ENCODE measurements at places on chromosomes 11 and 22.

GRCh38 chr11:117928446-117929141 lies 608 bp downstream of the TMPRSS13 start:
- no peak for DNase-seq

DNA sequence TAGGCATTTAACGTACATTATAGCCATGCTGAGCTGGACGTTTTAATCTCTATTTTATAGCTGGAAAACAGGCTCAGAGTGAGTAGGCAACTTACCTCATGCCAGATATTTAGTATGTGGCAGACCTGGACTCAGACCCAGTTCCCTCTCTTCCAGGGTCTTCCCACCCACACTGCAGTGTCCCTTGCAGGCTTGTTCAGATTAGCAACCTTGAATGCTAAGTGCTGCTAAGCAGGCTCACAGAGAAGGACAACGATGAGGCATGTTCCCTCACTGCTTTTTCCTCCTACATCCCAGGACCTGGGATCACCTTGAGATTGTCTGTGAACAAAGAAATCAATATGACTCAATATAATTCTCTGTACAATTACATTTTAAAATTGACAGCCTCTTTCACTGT lies 65.6 kb downstream of the NCAM1 start:
- DNase-seq, result no peak

DNA sequence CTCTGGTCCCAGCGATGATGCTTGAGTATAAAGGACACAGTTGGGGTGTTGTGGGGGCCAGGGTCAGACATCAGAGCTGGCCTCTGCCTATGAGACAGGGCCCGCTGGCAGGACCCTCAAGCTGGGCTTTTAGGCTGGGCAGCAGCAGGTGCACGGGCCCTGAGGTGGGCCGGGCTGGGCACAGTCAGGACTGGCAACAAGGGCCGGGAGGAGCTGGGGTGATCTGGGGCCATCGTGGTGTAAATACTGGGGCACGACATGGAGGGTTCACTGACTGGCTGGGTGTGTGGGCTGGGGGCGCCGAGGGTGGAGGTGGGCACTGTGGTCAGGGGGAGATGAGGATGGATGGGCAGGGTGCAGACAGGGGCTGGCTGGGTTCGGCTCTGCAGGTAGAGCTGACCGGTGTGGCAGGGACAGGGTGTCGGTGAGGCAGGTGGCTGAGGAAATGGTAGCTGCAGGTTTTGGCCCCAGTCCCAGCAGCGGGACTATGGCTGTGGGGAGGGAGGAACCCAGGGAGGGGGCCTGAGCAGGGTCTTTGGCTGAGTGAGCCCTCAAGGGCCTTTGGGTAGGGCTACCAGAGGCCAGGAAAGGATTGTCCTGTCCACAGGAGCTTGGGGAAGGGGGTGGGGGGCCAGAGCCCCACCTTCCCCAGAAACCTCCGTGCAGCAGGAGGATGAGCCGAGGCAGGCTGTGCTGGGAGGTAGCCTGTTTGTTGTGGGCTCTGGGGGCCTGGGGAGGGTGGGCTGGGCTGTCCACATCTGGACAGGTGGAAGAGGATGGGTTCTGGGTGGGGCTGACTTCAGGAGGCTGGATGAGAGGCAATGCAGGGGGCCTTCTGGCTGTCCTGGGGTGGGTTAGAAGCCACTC lies 81.4 kb downstream of the KCNQ1 start:
- no peak for DNase-seq

DNA sequence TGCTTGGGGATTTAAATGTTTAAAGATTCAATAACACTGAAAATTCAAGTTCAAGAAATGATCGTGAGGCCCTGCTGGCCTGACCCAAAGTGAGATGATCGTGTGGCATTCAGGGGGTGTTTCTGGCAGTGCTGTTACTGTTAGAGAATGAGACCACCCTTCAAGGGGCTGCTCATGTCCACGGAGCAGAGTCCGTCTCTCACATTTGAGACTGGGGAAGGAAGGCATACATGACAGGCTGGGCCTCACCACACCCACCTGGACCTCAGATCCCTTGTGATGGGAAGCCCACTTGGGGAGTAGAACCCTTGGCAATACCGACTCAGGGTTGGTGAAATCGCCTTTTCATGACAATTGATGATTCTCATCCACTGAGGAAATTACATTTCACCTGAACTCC lies 16.1 kb upstream of the NRIP3 start:
- no peak for DNase-seq

DNA sequence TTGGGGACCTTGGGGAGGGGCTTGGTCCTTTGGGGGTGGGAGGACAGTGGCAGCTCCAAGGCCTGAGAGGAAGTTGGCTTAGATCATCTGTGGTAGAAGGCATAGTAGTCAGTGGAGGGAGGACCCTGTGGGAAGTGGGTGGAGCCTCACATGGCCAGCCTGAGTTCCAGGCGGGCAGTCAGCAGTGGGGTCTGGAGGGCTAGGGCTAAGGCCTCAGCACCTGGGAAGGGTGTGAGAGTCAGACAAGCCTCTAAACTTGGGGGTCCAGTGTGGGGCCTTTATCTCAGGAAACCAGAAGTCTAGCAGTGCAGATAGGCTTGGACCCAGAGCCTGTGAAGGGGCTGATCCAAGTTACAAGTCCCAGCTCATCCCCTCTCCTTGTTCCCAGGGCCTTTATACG lies 4.0 kb downstream of the NLRX1 start:
- no peak for DNase-seq

GRCh38 chr11:59062602-59063529 lies 23.2 kb upstream of the GLYATL1B start:
- no peak for DNase-seq

DNA sequence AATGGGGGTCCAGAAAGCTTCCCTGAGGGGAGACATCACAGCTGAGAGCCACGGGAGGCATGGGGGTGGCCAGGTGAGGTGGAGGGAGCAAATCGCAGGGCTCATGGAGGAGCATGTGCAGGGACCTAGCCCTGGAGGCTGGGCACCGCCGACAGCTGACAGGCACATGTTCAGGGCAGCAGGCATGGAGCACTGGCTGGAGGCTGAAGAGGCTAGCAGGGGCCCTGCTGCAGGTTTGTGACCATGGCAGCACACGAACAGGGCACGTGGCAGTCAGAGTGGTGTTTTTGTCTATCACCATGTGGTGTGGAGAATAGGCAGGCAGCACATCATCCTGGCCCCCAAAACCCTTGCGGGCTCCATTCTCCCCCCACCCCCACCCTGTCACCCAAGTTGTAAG lies 10.1 kb upstream of the CDC42EP2 start:
- no peak for DNase-seq

- DNase-seq, result no peak
These were observed 398.8 kb upstream of the RAG2 start for GRCh38 chr11:36996795-36997194.

- no peak for DNase-seq
These were observed 80.8 kb downstream of the IGLL5 start for GRCh38 chr22:22968366-22968765.

DNA sequence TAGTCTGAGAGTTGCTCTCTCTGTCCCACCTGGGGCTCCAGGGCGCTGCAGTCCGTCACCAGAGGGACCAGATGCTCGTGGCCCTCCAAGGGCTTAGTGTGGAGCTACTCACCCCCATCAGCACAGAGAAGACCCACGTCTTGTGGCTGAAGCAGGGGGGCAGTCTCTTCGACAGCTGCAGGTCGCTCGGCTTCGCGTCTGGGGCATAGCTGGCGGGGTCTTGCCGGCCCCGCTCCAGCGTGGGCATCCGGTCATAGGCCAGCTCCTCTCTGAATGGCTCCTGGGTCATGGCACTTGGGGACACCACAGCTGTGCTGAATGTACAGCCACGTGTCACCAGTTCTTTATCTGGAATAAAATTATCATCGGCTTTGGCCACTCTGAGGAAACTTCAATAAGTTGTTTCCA lies 608 bp downstream of the MLC1 start:
- DNase-seq, result no peak

GRCh38 chr22:26894362-26894761 lies 237.0 kb downstream of the MIAT start:
- DNase-seq, result no peak

DNA sequence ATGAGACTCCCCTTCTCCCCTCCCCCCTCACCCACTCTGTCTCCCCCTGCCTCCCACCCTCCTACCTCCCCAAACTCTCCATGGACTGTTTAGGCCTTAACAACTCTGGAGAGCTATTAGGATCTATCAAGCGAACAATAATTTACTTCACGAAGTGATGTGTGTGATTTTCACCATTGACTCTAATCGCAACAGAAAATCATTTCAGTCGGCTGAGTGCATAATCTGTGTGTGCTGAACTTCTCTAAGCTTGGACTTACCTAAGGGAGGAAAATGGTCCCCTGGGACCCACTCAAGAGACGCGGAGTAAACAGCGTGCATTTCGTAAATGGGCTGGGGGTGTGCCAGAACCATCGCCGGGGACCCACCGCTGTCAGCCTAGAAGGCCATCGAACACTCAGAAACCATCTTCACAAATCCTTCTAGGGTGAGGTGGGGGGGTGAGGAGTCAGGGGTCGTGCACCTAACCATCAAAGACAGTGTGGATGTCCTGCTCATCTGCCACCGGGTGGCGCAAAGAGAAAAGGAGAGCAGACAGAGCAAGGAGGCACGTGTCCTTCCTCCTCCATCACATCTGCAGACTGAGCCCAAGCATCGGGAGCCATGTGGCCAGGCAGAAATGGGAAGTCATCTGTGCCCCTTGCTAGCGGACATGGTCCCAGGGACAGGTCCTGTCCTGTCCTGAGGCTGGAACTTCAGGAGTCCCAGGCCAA lies 62.1 kb upstream of the NUP50 start:
- DNase-seq, result no peak

GRCh38 chr11:129359748-129360147 lies 15.9 kb upstream of the BARX2 start:
- DNase-seq, result no peak

DNA sequence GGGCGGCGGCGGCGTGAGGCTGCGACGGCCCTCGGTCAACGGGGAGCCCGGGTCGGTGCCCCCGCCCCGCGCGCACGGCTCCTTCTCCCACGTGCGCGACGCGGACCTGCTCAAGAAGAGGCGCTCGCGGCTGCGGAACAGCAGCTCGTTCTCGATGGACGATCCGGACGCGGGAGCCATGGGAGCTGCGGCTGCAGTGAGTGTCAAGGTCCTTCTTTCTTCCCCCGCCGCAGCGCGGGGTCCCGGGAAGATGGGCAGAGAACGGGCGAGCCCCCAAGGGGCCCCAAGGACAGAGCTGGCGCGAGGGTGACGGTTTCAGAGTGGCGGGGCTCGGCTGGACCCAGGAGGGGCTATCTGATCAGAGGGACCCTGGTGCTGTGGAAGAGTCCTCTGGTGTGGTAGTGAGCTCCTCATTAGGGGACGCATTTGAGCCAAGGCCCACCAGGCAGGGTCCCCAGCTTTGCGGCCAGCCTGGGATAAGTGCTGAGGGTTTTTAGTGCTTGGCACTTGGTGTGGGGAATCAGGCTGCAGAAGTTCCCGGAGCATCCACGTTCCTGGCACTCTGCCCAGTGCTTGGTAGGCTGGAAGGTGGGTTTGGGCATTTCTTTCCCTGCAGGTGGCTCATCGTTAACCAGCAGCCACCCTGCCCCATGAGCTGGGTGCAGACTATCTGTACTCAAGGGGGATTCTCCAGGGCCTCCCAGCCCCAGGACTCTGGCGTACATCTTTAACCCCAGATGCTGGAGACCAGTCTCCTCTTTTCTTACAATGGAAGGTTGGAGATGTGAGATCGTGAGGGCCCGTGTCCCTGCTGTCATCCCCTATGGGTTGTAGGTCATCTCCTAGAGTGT lies 9.8 kb downstream of the EHBP1L1 start:
- DNase-seq, result no peak

DNA sequence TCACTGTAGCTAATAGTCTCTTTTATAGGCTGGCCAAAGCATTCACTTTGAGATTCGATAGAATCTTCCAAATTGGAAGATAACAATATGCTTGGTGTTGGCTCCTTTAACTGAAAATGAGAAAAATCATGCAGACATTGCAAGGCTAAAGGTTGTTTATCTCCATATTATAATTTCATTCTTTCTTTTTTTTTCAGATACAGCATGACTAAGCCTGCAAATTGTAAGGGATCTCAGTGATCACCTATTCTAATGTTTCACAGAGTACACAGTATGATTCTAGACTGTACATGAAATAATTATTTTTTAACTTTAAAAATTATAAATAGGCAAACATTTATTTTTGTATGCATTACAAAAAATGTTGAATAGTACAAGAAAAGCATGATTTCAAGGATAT lies 451.7 kb upstream of the DDI1 start:
- DNase-seq, result no peak

- DNase-seq, result no peak
These were observed 20.7 kb upstream of the P2RY2 start for GRCh38 chr11:73197348-73197747.

DNA sequence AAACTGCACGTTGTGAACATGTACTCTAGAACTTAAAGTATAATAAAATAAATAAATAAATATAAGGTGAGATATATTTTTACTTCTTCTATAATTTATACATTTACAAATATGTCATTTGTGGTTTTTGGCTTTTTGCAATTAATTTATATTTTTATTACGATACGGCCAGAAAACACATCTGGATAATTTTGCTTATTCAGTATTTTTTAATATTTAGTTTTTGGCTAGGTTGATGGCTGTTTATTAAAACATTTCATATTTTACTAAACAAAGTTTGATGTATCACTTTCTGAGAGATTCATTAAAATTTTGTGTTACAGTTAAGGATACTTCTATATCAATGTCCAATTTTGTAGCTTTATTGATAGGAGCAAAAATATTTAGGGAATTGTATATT lies 15.7 kb upstream of the TYR start:
- DNase-seq, result no peak

DNA sequence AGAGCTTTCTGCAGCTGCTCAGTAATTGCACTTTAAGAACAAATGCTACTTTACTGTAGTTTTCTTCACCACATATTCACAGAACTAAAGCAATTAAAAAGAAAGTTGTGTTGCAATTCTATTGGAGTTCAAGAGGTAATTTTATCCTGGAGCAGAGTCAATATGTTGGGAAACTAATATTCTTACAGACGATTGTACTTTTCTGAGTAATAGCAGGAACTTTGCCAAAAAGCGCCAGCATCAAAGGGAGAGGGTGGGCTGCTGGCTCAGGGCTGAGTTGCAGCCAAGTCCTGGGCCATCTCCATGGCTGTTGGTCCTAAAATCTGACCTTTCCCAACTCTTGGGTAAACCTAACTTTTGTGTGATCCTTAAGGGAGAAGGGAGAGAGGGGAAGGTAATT lies 73.6 kb upstream of the MYO18B start:
- DNase-seq, result no peak

DNA sequence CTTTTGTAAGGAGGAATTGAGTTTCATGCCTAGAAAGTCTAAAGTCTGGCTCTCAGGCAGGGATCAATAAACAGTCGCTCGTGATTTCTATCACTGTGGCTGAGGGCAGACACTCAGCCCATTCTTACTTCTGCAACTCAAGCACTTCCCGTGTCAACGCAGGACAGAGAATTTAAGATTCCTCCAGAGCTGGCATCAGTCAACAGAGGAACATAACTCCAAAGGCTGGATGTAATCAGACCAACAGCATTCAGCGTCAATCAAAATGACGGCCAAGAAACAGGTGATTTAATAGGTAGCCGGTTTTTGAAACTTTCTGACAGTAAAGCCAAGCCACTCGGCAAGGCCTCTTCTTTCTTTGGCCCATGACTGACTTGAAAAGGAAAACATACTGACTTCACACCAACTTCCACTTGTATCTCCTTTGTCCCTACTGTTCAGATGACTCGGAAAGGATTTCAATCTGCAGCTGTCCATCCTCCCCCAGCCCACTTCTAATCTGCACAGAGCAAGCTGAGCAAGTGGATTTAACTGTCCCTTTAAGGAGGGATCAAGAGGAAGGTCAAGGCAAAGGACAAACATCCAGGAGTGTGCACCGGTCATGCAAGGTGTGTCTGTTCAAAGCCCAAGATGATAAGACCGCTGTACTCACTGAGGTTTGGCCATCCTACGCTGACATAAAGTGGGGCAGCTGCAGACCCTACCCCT lies 9.5 kb downstream of the VPS37C start:
- DNase-seq, result no peak

GRCh38 chr11:134794192-134794591 lies 382.1 kb upstream of the B3GAT1 start:
- no peak for DNase-seq
